ENCODE measurements at places on chromosomes 2 and 18.
A peak's percentile ranks its signal among the peaks of the same experiment; 100 is the strongest.

DNA sequence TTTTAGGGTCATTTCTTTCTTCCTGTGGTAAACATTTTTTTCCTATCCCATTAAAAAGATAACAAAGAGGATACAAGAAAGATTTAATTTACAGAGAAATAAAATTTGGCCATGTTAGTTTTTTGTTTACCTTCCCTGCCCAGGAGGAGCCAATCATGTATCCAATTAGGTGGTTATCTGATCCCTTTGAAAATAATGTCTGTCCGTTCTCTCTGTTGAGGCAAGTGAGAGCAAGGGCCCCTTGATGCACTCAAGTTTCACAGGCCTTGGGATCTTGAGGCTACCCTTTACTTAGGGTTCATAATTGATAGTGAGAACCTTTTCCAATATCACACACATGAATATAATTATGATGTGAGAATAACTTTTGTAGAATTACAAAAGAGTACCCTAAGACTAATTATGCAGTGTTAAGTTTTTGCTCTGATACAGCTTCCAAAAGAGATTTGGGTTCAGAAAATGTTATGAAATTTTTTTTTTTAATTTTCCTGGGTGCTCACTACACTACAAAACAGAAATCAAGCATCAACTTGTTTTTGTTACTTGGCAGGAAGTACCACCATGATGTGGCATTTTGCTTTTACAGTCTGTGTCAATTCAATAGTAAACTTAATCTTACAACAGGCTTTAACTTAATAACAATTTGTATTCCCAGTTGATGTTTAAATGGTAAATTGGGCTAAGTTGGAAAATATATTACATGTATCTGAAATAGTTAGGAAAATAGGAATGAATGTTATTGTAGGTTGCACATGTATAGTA lies 42.0 kb downstream of the AFTPH start:
- no peak for DNase-seq

DNA sequence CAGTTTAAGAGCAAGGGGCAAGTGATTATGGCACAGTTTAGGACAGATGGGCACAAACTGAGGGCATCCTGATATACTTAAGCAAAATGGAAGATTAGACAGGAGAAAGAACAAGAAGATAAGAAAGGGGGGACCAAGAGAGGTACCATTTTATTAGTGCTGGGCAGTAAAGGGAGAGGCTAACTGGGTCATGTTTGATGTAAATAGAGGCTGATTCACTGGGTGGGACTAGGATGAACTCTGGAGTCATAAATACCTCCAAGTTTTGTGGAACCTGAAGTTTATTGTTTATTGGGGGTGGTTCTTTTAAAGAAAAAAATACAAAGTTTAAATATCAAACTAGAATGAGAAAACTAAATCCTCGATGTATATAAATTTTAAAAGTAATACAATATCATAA lies 1067.2 kb upstream of the GYPC start:
- no peak for DNase-seq

DNA sequence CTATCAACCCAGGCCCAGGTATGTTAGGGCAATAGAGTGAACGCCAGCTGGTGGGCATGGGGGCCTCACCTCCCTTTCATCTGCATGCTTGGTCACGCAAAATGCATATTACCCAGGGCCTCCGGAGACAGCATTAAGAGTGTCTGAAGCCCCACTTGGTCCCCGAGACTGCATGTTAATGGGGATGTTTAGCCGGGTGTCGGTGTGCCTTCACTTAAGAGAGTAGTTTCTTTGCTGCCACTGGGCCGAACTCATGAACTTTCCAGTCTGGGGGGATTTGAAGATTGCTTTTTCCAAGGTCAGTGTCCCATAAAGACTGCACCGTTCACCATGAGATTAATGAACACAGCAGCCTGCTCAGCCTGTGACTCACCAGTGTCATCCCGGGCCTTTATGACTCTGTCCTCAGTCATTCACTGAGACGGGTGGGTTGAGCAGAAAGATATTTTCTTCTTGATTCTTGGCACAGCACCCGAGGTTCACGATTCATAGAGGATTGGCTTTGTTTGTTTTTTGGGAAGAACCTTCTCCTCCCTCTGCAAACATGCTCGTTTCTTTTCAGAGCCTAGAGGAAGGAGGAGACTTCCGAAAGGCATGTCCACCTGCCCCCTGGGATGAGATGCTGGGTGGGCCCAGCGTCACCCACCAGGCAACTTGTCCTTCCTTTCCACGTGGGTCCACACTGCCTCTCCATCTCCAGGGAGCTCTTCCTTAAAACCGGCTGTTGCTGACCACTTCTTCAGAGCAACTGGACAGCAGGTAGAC lies 199.1 kb downstream of the GLI2 start:
- DNase-seq, result peak; percentile 80

DNA sequence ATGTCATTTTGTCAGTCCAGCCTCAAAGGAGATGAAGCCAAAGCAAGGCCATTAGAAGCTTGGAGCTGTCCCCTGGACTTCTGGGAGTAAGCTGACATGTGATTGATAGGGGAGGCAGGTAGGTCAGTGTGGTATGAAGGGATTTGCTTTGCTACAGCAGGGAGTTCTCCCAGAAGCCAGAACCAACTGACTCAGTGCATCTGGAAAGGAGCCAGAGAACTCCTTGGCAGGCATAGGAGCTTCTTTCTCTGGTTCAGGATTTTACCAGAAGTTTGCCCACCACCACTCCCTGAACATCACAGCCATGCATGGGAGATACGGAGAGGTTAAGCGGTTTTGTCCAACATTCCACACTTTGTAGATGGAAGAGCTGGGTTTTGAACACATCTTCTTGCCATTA lies 24.5 kb upstream of the KCNE4 start:
- no peak for DNase-seq

DNA sequence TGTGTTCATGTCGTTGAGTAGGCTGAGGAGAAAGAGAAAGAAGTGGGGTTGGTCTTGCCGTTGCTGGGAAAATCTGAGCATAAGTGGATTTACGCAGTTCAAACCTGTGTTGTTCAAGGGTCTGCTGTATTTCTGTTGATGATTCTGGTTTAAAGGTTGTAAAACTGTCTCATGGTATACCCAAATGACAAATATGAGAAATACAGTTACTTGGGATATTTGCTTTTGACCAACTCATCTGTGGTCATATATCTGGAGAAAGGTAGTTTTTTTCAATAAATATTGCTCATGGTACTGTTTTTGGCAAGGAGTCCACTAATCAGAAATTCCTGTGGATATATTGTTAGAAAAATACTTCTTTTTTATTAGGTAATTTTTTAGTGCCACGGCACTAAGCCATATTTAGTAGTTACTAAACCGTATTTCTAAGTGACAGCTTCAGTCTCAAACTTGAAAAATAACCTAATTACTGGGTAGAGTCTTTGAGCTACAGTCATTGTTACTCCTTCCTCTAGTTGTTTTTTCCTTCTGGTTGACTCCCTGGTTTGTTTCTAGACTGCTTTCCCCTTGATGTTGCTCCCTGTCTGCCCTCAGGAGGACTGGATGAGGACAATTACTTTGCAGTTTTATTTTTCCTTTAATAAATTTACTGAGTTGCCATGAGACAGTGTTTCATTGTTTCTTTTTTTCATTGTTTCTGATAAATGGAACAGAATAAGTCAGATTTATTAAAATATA lies 31.5 kb downstream of the MOB4 start:
- DNase-seq, result no peak

DNA sequence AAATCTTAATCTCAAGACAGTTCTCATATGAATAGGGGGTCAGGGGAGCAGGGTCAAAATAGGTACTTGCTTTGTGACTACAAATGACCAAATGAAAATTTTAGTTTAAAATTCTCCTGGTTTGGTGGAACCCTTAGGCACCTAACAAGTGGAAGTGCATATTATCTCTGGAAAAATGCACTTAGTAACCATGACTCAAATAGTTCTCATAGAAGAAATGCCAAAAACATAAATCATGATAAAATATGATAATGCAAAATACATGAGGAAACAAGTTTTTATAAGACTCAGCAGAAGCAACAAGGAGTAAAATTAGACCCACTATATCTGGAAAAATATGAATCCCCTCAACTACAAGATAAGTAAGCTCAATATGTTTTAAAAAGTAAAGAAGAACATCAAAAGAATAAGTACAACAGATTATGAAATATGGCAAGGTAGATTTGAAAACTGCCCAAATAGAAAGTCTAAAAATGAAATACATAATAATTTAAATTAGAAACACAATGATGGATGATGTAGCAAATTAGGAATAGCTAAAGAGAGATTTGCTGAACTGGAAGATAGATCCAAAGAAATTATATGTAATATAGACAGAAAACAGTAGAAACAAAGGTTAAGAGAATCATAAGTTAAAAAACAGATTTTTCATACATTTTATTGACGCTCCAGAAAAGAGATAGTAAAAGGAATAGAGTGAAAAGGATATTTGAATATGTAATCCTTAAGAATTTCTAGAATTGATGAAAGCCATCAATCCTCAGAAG lies 308.3 kb downstream of the SETBP1 start:
- DNase-seq, result no peak

DNA sequence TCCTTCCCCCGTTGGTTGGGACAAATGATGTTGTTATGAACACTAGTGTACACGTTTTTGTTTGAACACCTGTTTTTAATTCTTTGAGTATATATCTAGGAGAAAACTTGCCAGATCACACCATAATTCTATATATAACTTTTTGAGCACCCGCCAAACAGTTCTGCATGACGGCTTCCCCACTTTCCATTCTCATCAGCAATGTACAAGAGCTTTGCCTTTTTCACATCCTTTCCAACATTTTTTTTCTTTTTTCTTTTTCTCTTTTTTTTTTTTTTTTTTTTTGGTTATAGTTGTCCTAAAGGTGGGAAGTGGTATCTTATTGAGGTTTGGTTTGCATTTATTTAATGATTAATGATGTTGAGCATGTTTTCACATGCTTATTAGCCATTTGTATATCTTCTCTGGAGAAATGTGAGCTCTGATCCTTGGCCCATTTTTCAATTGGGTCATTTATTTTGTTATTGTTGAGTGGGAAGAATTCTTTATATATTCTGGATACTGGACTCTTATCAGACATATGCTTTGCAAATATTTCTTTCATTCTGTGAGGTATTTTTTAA lies 86.9 kb upstream of the ZC3H15 start:
- DNase-seq, result no peak

DNA sequence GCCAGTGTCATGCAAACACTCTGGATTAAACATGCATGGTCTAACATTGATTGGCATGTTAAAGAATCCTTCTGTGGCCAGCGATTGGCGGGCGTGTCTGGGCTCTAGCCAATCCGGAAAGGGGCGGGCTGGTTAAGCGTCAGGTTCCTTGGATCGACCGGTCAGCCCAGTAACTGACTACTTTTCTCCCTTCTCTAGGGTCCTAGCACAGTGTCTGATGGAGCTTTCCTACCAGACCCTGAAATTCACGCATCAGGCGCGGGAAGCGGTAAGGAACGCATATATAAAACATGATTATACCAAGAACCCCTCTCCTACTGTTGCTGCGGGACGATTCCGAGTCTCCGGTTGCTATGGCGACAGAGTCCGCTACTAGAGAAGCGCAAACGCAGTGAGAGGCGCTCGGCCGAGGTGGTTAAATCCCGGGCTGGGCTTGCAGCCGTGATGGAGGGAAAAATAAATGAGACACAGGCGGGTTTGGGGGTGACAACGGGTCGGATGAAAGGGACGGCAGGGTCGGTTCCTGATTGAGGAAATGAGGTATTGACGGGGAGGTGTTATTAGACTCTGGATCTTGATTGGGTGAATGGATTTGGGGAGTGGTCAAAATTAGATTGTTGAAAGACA lies 29.4 kb downstream of the KATNAL2 start:
- no peak for DNase-seq

DNA sequence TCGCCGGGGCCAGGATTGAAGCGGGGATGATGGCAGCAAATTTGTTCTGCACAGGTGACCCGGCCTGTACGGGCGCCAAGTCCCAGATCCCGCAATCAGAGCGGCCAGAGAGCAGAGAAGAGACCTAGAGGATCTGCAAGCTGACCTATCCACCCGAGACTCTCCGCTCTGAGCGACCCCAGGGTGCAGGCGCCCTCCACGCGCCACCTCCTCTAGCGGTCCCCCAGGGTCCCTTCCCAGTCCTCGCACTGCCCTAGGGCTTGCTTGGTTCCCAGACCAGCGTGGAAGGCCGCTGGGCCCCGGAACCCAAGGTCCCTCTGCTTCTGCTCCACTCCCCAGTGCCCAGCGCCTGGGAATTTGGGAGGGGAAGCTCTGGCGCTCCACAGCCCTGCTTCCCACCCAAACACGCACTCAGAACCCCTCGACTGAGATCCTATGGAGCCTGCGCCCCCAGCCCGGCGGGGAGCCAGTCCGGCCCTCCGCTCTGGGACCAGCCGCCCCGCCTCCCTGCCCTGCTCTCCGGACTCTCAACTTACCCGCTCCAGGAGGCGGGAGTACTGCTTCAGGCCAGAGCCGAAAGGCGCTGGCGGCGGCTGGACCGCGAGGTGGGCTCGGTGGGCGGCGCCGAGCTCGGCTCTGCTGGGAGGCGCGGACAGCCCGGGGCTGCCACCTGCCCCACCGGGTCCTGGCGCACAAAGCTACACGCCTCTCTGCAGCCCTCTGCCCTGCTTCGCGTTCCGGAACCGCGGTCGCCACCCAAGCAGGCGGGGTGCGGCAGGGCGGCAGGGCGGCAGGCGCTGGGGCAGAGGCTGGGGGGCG lies 3.0 kb upstream of the SIX3 start:
- DNase-seq, result no peak

DNA sequence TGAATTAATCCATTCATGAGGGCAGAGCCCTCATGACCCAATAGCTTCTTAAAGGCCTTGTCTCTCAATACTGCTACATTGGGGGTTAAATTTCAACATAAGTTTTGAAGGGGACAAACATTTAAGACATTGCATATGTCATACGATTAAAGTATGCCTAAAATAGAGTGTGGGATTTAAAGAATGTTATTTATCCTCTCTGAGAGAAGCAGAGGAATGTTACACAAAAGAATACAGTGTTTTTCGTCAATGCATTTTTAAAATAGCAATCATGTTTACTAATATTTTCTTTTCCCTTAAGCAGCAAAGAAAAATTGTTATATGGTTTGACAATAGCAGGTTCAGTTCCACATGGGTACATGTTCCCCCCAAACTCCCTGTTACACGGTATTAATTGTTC lies 363.1 kb downstream of the NUP35 start:
- no peak for DNase-seq

- DNase-seq, result no peak
These were observed 16.1 kb downstream of the DYTN start for GRCh38 chr2:206701952-206702605.

DNA sequence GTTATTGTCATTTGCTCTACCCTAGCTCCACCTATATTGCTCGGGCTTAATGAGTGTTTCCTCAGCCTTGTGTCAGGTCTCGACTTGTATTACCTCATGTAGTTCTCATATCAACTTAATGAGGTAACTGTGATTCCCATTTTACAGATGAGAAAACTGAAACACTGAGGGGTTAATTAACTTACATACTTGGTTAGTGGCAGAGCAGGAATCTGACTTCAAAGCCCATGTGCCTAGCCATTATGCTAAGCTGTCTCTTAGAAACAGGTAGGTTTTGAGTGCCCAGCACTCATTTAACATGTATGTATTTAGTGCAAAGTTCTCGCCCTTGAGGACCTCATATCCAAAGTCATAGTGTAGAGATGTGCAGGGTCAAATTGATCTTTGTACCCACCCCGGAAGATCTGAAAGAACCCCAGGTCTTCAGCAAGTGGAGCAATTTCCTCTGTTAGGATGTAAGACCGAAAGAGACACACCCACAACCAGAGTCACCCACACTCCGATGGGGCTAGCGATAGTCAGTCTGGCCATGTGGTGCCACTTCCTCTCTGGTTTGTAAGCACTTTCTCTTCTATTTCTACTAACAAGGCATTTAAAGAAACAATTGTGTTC lies 121.0 kb upstream of the SLC39A10 start:
- DNase-seq, result no peak

All from epithelial cell of prostate (primary cell).